ENCODE measurements at places on chromosomes 4 and X. TPM values are rescaled to one million over a fixed set of nuclear protein-coding genes. Genes with fewer than 3 reads are reported as not detected.

DNA sequence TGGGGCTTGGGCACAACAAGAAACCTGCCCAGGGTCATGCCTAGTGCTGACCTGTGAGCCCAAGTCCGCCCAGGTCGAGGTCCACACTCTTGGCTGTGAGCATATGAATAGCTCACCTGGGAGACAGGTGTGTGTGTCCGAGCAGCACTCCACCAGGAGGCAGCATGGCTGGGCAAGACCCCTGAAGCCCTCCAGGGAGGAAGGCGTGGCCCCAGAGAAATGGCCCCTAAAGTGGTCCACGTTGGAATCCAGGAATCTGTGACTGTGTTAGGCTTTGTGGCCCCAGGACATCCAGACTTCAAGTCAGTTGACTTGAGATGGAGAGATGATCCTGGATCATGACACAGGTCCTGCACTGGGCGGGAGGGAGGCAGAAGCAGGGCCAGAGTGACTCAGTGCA lies 138.8 kb downstream of the CPZ start:
- DNase-seq, result no peak

DNA sequence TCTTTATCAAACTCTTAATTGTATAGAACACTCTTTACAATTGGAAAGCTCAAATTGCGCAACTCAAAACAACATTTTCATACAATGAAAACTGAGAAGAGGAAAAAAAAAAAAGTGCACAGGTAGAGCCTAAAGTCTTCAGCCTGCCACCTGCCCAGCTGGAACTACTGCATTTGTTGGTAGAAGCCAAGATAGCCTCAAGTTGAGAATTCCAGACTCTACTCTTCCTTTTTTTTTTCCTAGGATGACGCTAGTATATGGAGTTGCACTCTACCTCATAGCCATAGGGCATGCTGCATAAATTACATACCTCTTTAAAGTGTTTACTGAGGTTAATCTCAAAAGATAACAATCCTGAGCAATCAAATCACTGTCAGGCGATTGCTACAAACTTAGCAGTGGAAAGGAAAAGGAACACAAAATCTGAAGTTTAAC lies 13.6 kb downstream of the ABCG2 start:
- no peak for DNase-seq

DNA sequence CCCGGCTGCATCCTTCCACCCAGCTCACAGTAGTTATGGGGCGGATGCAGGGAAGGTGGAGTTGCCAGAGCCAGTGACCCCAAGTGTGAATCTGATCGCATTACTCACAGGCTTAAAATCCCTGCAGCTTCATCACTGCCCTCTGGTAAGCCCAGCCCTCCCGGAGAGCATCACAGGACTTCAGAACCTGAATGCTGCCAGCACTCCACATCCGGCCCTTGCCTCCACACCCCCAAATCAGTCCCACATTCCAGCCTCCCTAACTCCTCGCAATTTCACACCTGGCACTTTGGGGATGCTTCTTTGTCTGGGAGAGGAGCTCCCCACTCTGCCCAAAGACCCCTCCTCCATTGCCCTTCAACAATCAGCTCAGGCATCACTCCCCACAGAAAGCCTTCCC lies 15.6 kb downstream of the RASL11B start:
- DNase-seq, result no peak

- DNase-seq, result no peak
These were observed 5.8 kb downstream of the ANOS1 start for GRCh38 chrX:8726031-8726652.

Gene SLIT2
- total RNA-seq, result not detected

- no peak for DNase-seq
These were observed 94.2 kb downstream of the UBE2K start for GRCh38 chr4:39792128-39792527.

DNA sequence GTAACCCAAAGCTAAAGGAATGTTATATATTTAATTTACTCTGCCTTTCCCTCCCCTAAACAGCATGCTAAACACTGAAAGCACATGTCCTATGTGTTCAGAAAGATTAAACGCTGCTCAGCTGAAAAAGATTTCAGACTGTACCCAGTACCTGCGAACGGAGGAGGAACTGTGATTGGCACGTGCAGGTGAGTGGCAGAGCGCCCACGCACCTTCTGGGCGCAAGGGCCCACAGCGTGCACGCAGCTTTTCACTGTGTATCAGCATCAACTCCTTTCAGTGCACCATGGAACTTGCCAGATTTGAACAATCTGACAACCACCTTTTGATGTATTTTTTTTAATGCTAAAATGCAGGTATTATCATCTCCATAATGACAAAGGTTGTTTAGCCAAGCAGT lies 87.7 kb downstream of the RFC1 start:
- DNase-seq, result no peak

DNA sequence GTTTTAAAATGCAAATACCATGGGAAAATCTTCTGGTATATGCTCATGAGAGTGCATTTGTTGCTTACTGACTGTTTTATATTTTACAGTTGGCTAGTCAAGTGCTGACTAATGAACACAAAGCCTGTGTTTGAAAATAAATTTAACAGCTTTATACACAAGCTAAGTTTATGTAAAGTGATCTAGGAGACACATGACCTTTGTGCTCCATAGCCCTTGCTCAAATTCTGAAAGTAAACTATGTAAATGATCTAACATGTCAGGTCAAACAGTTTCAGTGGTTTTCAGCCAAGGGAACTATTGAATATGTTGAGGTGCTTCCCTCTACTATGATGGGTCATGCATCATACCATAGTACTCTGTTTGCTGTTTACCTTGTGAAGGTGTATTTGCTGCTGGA lies 36.7 kb downstream of the DIAPH2 start:
- no peak for DNase-seq

DNA sequence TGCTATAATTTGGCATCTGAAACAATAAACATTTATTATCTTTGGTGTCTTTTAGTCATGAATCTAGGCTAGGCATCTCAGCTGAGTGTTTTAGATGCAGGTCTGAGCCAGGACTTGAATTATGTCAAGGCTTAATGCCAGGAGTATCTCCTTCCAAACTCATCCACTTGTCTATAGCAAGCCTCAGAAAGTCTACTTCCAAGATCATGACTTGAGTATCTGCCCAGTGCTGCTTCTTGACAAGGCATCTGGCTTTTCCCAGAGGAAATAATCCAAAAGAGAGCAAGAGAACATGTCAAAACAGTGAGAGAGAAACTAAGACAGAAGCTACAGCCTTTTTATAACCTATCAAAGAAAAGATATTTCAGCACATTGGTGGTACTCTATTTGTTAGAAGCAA lies 1052.1 kb upstream of the PCDH10 start:
- DNase-seq, result no peak

- DNase-seq, result no peak
These were observed 2.5 kb downstream of the HERC6 start for GRCh38 chr4:88381123-88381522.

Gene USP26
- total RNA-seq, result not detected

Gene H2BW2
- not detected for total RNA-seq

- no peak for DNase-seq
These were observed 22.7 kb upstream of the PLA2G12A start for GRCh38 chr4:109752525-109752924.

DNA sequence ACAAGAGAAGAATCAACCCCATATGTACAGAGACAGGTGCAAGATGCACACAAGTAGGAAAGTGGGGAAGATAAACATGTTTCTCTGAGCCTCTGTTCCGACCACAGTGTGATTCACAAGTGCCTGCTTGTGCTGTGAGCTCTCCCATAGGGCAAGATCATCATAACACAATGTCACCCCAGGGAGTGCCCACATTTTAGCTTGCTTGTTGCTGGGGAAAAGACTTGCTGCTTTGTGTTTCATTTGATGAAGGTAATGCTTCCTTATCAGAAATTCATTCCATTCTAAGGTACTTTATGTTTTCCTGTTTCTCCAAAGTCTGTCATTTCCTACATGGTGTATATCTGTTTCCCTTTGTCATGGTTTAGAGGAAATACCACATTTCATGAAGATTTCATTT lies 304.5 kb upstream of the DIPK2B start:
- DNase-seq, result no peak

- DNase-seq, result no peak
These were observed 92.0 kb upstream of the TLR2 start for GRCh38 chr4:153592064-153592463.

GRCh38 chr4:11495818-11496217 lies 67.1 kb upstream of the HS3ST1 start:
- no peak for DNase-seq

DNA sequence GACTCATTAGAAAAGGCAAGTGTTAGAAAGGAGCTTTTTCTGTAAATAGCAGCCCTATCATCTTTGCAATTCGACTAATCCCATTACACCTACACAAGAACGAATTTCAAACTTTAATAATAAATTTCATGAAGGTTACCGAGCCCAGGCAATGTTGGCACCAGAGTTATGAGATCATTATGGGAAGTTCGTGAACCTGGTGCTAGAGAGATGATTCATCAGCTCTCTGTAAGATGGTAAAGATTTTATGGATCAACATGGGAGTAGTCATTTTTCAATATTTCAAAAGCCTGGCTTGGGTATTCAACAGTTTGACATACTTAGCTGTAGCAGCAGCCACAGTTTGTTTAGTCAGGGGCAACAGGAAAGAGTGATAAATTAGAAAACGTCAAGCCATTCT lies 35.8 kb downstream of the AMELX start:
- no peak for DNase-seq
